Femur (tissue), 1 donor: ENCODE measurements at places on chromosomes 16 and 17.

GRCh38 chr16:24668481-24669061 is 60.9 kb upstream of the TNRC6A start:
- peak; percentile 36 for DNase-seq

DNA sequence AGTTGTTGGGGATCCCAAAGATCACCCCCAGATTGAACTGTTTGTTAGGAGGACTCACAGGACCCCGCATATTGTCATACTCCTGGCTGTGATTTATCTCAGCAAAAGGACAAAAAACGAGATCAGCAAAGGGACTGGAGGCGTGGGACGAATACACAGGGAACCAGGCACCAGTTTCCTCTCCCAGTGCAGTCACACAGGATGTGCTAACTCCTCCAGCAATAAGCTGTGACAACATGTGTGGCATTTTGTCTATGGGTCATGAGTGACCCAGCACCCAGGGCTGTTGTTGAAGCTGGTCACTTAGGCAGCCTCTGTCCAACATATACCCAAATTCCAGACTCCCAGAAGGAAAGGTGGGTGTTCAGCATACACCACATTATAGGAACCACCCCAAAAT is 60.9 kb downstream of the CPPED1 start:
- no peak for DNase-seq

DNA sequence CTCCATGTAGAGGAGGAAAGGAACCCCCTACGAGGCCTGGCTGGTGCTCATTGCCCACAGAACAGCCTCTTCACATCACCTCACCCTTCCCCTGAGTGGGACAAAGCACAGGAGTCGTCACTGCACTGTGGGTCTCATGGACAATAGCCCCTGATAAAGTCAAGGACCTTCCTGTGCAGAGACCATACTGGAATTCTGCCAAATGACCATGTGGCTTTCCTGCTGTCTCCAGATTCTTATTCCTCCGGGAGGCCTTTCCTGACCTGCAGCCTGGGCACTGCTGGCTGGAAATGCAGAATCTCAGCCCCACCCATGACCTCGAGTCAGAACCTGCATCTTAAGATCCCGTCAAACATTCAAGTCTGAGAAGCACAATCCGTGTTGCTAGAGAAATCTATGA is 60.5 kb upstream of the ERN1 start:
- DNase-seq: no peak

GRCh38 chr17:3613124-3613523 is 3.9 kb upstream of the TRPV1 start:
- DNase-seq: no peak

DNA sequence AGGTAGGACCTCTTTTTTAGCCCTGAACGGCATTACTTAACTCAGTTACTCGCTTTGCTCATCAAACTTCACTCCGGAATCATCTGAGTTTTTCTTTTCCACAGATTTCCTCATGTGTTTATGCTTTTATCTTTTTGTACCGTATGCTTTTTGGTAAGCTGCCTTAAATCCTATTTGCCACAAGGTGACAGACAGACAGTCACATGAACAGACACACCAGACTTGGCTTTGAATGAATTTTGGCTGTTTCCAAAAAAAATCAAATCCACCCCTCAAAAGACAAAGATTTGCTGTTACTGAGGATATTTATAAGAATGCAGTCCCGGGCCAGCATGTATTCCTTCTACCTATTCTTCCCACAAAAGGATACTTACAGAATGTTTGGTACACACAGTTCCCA is 10.9 kb downstream of the GAS7 start:
- DNase-seq: no peak

DNA sequence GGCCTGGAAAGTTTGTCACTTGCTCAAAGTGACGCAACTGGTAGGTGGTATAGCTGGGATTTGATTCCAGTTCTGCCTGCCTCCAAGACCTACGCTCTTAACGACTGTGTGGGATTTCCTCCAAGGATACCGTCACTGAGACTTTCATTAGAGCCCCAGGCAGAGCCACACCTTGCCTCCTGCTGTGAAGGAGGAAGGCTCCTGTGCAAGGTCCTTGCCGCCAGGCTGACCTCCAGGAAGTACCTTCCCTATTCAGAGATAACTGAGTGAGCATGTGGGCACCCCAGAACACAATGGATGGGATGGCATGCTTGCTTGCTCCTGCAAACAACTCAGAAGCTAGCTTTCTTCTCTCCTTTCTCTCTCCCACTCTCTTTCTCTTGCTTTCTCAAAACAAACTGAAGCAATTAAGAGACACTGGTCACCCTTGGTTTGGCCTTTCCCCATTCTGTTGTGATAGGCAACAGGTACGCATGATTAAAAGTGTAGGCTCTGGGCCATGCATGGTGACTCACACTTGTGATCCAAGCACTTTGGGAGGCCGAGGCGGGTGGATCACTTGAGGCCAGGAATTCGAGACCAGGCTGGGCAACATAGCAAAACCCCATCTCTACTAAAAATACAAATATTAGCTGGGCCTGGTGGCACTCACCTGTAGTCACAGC is 30.7 kb downstream of the CACNG3 start:
- DNase-seq: no peak

GRCh38 chr16:71726476-71727315 is 2.2 kb upstream of the PHLPP2 start:
- no peak for DNase-seq

- DNase-seq: no peak
Measured at GRCh38 chr16:9099131-9099625, 7.7 kb downstream of the HAPSTR1 start.
